ENCODE measurements at places on chromosomes 4 and X. TPM values are rescaled to one million over a fixed set of nuclear protein-coding genes. Genes with fewer than 3 reads are reported as not detected.

DNA sequence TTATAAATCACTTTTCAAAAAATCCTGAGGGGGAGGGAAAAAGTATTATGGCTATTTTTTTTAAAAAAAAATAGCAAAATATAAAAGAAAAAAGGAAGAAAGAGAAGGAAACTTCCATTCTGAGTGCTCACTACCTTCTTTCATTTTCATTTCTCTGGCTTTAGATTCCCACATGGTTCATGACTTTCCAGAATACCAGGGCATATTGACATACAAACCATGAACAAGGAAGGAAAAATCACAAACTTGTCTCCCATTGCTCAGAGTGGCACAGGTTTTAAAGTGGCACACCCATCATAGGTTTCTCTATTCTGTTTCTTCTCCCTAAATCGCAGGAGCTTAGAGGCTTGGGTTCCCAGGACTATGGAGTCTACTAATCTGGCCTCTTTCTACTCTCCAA, 136.3 kb upstream of the CXXC4 start:
- H3K36me3 ChIP-seq, result no peaks in the 10 kb centered on the region
- H3K27me3 ChIP-seq, result no peaks in the 10 kb centered on the region
- DNase-seq, result no peak
- no peaks in the 10 kb centered on the region for H3K4me1 ChIP-seq
- no peak overlapping the region for H3K4me3 ChIP-seq
- H3K27ac ChIP-seq, result no peak overlapping the region

GRCh38 chr4:140134746-140135425, 19.1 kb downstream of the MAML3 start:
- H3K27me3 ChIP-seq, result no peaks in the 10 kb centered on the region
- H3K36me3 ChIP-seq, result no peaks in the 10 kb centered on the region
- no peak for DNase-seq
- no peak overlapping the region for H3K27ac ChIP-seq

DNA sequence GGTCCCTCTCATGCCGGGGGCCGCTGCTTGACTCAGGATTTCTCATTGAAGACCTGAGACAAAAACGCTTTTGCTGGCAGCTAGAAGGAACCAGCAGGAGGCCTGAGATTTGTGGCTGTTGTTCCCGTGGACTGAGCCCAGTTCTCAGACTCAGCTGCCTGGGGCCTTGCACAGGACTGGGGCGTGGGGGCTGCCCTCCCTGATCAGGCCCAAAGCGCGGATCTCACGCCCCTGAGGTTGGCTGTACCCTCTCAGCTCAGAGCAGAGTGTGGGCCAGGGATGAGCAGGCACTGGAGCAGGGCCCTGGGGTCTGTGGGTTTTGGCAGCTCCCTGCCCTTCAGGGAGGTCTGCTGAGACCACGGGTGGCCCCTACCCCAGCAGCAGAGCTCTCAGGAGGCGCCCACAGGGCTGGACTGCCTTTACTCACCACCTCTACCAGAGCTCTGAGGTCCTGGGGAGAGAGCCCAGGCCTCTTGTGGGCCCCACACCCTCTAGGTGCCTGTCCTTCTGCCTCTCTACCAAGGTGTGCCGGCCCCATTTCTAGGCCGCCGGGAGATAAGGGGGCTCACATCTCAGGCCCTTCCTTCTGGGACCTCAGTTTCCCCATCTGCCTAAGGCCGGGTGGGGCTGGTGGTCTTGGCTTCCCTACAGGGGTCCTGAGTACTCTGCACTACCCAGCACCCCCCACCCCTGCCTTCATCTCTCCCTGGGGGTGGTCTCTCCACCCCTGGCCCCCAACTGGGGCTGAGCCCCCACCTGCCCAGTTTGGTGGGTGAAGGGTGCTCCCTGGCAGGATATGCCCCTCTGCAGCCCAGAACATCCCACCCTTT, 5.6 kb downstream of the MSANTD1 start:
- H3K4me3 ChIP-seq, result no peak overlapping the region
- H3K27me3 ChIP-seq, result no peaks in the 10 kb centered on the region
- DNase-seq, result no peak
- H3K36me3 ChIP-seq, result peaks cover 5% of the 10 kb centered on the region
- H3K27ac ChIP-seq, result no peak overlapping the region
- peaks cover 20% of the 10 kb centered on the region for H3K4me1 ChIP-seq

- H3K27me3 ChIP-seq, result no peaks in the 10 kb centered on the region
- DNase-seq, result peak; percentile 60
- no peaks in the 10 kb centered on the region for H3K4me1 ChIP-seq
- H3K4me3 ChIP-seq, result no peak overlapping the region
- H3K27ac ChIP-seq, result no peak overlapping the region
Observed at GRCh38 chr4:60002603-60003337, 1197.4 kb upstream of the ADGRL3 start.

DNA sequence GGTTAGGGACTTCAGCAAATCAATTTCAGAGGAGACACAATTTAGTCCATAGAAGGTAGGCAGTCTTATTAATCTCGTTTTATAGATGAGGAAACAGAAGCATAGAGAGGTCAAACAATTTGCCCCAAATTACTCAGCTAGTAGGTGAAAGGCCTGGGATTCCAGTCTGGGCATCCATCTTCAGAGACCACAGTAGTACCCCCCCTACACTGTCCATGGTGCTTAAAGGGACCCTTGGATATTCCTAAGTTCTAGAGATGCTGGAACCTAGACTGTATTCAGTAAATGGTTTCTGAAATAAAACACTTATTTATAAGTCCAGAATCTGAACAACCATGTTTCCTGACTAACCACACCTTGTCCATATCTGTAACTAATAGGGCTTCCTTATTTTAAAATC, 174.8 kb downstream of the CEP135 start:
- no peaks in the 10 kb centered on the region for H3K27me3 ChIP-seq
- peaks cover 3% of the 10 kb centered on the region for H3K4me1 ChIP-seq
- H3K36me3 ChIP-seq, result no peaks in the 10 kb centered on the region
- H3K27ac ChIP-seq, result no peak overlapping the region
- no peak overlapping the region for H3K4me3 ChIP-seq

DNA sequence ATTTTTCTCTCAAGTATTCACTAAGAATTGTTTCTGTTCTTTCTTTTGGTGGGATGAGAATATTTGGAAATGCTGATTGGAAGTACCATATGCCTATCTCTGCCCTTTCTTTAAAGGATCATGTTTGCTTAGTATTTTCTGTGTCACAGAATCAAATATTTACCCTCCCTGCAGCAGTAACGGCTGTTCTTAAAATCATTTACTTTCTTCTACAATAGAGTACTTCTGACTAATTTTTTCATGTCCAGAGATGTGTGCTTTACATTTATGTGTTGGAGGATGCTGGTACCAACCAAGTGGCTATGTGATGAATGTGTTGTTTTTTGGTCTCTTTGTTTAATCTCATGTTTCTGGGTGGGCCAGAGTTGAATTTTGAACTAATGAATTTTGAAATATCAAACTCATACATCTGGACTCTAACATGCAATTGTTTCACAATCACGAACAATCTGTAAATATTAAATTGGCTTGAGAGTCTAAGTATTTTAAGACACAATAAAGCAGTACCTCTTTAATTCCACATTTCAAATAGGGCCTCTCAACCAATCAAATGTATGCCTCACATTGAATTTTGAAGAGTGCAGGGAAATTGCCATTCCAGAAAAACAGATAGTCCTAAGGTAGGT, 59.4 kb upstream of the ARSJ start:
- no peak overlapping the region for H3K27ac ChIP-seq
- H3K4me3 ChIP-seq, result no peak overlapping the region
- no peak for DNase-seq
- H3K4me1 ChIP-seq, result no peaks in the 10 kb centered on the region
- H3K36me3 ChIP-seq, result no peaks in the 10 kb centered on the region

- H3K27ac ChIP-seq, result peak overlapping the region; percentile 91
- H3K4me1 ChIP-seq, result peaks cover 8% of the 10 kb centered on the region
- peak overlapping the region; percentile 76 for H3K4me3 ChIP-seq
- peaks cover 2% of the 10 kb centered on the region for H3K27me3 ChIP-seq
- no peaks in the 10 kb centered on the region for H3K36me3 ChIP-seq
- DNase-seq, result peak; percentile 88
Observed at GRCh38 chr4:155759372-155760252, 791 bp downstream of the GUCY1B1 start.

DNA sequence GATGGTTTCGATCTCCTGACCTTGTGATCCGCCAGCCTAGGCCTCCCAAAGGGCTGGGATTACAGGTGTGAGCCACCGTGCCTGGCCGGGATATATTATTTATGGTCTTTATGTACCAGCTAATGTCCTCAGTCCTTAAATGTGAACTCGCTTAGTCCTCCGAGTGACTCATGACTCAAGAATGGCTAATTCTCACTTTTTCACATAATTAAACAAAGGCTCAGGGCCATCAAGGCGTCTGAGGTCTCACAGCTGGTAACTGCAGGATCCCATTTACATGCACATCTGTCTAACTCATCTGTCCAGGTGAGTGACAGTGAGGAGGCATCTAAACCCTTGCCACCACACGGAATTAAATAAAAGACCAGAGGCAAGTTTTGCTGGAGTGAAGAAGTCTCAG, 73.5 kb downstream of the HS3ST1 start:
- no peak overlapping the region for H3K27ac ChIP-seq
- H3K27me3 ChIP-seq, result no peaks in the 10 kb centered on the region
- no peak overlapping the region for H3K4me3 ChIP-seq
- no peaks in the 10 kb centered on the region for H3K36me3 ChIP-seq
- DNase-seq, result no peak

DNA sequence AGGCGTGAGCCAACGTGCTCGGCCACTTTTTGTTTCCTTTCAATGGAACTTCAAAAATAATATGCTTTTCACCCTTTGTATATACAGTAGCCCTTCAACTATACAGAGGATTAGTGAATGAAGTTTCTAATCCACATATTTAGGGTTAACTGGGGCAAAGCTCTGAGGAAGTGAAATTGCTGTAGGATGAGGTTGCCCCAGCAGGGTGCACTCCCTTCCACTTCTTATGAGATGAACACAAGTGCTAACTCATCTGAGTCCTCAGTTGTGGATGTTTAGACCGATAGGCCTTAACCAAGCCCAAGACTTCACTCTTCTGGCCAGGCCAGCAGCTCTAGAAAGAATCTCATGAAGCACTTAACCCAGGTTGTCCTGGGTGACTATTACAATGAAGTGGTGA, 29.1 kb upstream of the CT55 start:
- no peaks in the 10 kb centered on the region for H3K36me3 ChIP-seq
- no peak overlapping the region for H3K4me3 ChIP-seq
- H3K27me3 ChIP-seq, result peaks cover 9% of the 10 kb centered on the region
- no peak for DNase-seq
- no peak overlapping the region for H3K27ac ChIP-seq
- no peaks in the 10 kb centered on the region for H3K4me1 ChIP-seq

- no peak for DNase-seq
- no peak overlapping the region for H3K27ac ChIP-seq
- H3K4me1 ChIP-seq, result no peaks in the 10 kb centered on the region
- H3K36me3 ChIP-seq, result no peaks in the 10 kb centered on the region
Observed at GRCh38 chr4:163710158-163710557, 215.7 kb downstream of the TMA16 start.

- no peaks in the 10 kb centered on the region for H3K4me1 ChIP-seq
- H3K4me3 ChIP-seq, result no peak overlapping the region
- DNase-seq, result peak; percentile 38
- H3K36me3 ChIP-seq, result no peaks in the 10 kb centered on the region
Observed at GRCh38 chr4:142645475-142646108, 200.5 kb downstream of the INPP4B start.

GRCh38 chrX:133232331-133232730, 14.2 kb upstream of the TFDP3 start:
- DNase-seq, result no peak
- H3K27ac ChIP-seq, result no peak overlapping the region
- peaks cover 11% of the 10 kb centered on the region for H3K27me3 ChIP-seq
- no peak overlapping the region for H3K4me3 ChIP-seq
- no peaks in the 10 kb centered on the region for H3K36me3 ChIP-seq

- H3K4me1 ChIP-seq, result no peaks in the 10 kb centered on the region
- H3K36me3 ChIP-seq, result no peaks in the 10 kb centered on the region
- H3K4me3 ChIP-seq, result no peak overlapping the region
- H3K27ac ChIP-seq, result no peak overlapping the region
- peaks cover 14% of the 10 kb centered on the region for H3K27me3 ChIP-seq
Observed at GRCh38 chrX:18973527-18974192, 10.3 kb downstream of the PHKA2 start.

- H3K4me1 ChIP-seq, result no peaks in the 10 kb centered on the region
- no peak overlapping the region for H3K27ac ChIP-seq
- H3K27me3 ChIP-seq, result no peaks in the 10 kb centered on the region
- DNase-seq, result no peak
- H3K4me3 ChIP-seq, result no peak overlapping the region
Observed at GRCh38 chr4:30943356-30943755, 223.2 kb downstream of the PCDH7 start.

RGN gene
- total RNA-seq, result 3.1 TPM

LRRC66 gene
- total RNA-seq, result 1.2 TPM

FGA gene
- total RNA-seq, result 0.49 TPM

MID1IP1 gene
- total RNA-seq, result 9.7 TPM

Data from muscle of leg (tissue), 16 donors.